ENCODE measurements at places on chromosomes 2 and 18.

DNA sequence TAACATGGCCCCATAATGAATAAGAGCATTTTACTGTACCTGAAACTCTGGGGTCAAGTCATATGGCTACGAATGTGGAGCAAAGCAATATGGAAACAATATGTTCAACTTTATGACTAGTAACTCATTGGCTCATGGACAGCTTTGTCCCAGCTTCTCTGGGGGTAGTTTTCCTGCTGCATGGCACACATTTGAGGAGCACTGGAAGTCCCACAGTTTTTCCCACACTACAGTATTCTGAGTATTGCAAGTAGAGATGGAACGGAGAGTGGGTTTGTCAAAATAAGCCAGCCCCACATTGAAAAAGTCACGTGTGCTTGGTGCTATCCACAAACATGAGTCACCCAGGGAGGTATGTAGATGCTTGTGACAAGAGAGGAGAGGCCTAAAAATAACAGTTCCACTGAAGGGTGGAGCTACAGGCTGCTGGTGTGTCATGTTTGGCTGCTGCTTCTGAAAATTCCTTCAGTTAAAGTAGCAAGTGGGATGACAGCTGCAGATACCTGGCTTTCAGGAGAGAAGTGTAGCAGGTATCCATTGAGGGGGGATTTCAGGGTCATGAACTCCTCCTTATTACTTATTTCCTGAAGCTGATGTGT, 48.2 kb upstream of the CTAGE1 start:
- peak; percentile 96 for DNase-seq

DNA sequence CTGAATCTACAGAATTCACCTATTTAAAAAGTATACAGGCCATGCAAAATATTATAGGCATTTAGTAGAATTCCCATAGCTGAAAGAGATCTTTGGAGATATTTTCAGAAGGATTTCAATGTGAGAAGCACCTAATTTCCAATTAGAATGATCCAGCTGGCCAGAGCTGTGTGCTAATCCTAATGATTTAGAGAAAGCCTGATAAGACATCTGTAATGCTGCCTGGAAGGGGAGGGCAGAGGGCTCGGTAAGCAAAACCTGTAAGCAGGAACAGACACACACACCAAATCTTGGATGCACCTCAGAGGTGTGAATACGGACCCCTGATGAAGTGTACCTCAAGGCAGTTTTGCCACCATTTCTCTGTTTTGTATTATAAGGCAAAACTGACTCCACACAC, 14.0 kb downstream of the SERTAD2 start:
- DNase-seq: no peak

GRCh38 chr18:60329131-60329530, 43.4 kb downstream of the MC4R start:
- DNase-seq: no peak

DNA sequence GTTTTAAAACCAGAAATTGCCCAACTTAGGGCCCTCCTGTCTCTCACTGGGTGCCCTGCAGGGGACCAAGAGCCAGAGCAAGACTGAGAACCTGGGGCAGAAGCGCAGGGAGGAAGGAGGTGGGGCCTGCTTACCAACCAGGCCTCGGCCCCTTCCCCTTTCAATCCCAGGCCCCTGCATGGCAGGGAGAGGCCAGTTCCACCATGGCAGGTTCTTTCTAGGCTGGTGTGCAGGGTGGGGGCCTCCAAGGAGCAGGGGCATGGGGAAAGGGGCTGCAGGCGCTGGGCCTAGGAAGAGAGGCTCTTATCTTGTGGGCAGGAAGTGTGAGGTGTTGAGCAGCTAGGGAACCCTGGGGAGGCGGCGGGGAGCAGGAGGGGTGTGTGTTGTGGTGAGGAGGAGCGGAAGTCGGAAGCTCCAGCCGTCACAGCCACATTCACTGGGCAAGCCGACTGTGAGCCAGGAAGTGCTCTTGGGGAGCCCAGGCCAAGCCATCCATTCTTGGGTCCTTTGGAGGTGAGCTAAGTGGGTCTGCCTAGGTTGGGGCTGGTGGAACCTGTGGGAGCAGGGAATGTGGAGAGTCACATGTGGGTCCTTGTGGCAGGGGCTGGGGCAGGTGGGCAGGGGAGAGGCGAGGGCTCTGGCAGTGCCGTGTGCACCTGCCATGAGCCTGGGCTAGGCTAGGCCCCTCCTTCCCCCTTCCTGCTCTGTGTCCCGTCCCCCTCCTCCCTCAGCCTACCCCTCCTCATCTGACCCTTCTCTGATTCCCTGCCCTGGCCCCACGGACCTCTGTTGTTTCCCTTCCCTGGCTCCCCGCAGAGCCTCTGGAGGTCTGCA, at the start of gene PSD4:
PSD4 (plus strand) TSS at position 430 of the 834 bp plus-strand sequence. CDS start 8,486 bp downstream, outside the sequence.
- no peak for DNase-seq

- no peak for DNase-seq
These were observed 49.6 kb upstream of the KLF7 start for GRCh38 chr2:207215308-207215707.

GRCh38 chr2:111135910-111136297, 15.2 kb downstream of the BCL2L11 start:
- DNase-seq: peak; percentile 89

DNA sequence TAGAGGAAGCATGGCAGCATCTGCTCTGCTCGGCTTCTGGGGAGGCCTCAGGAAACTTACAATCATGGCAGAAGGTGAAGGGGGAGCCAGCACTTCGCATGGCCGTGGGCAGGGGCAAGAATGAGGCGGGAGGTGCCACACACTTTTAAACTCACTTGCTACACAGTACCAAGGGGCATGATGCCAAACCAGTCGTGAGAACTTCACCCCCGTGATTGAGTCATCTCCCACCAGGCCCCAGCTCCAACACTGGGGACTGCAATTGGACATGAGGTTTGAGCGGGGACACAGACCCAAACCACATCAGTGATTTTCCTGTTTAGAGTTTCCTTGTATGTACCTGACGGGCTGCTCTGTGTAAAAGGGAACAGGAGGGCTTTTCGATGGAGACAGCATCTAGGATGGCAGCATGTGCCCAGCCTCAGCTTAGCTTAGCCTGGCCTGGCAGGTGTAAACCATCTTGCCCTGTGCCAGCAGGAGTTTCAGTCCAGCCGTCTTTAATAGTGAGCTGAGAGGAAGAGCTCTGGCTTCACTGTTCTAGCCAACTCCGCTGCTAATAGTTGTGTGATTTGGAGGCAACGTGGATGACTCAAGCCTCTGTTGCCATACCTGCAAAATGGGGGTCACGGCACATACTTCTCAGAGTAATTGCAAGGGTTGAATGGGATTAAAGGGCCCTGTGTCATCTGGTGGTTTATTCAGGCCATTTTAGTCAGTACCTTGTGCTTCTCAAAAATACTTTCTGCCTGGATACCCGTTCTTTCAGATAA, 101.8 kb downstream of the ASAP2 start:
- peak; percentile 63 for DNase-seq

GRCh38 chr2:159144776-159145614, 141.5 kb downstream of the WDSUB1 start:
- DNase-seq: no peak

- no peak for DNase-seq
These were observed 231.2 kb downstream of the TCF4 start for GRCh38 chr18:55356815-55357214.

DNA sequence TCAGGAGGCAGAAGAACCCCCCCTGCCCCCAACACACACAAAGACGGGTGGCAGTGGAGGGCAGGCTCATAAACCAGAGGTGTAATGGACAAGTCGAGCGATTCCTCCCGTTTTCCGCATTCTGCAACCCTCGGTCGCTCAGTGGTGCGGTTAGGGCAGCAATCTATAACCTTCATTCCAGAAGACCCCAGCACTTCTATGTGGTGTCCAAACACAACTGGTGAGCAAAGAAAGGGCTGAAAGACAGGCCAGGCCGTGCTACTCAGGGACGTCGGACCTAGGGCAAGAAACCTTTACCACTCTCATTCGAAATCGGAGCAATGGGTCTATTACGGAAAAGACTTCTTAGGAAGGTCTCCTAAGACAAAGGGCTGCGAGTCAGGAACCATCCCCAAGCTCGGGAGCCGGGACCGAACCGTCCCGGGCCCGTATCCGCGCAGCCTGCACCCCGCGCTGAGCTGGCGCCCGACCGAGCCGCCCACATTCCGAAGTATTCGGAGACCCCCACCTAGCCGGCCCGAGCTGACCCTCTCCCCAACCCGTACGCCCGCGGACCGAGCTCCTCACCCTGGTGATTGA, 568 bp downstream of the ARL5A start:
- peak; percentile 19 for DNase-seq

DNA sequence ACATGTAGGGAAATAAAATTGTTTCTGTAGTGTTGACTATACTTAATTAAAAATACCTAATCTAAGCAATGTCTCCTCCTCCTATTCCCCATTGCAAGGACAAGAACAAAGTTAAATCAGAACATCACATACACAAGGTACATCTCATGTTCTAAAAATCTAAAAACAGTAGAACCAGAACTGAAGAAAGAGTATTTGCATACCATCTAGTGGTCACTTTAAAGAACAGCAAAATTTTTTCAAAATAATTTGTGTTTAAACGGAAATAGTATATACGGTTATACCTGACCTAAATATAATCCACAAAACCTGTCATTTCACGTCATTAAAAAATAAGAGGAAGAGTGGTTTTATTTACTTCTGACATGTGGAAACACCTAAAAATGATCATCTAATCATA, 294.3 kb upstream of the KCNH7 start:
- peak; percentile 14 for DNase-seq

- no peak for DNase-seq
These were observed 57.6 kb downstream of the TPGS2 start for GRCh38 chr18:36771245-36771644.

DNA sequence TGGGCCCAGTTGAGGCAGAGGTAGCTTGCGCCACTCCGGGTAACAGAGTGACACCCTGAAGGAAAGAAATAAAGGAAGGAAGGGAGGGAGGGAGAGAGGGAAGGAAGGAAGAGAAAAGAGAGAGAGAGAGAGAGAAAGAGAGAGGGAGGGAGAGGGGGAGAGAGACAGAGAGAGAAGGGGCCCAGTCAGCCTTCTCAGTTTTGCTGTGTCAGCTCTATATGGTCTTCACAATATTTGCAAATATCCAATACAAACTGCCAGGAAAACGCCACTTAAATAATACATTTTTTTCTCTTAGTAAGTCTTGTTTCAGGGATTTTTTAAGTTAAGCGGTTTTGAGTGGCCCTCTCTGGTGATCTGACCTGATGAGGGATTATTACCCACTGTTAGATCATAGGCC, 5.6 kb upstream of the CHMP1B start:
- no peak for DNase-seq

- DNase-seq: peak; percentile 37
These were observed 562 bp downstream of the TWSG1 start for GRCh38 chr18:9334973-9335696.

All from fibroblast of mammary gland (primary cell).